ENCODE measurements at places on chromosomes 16 and 17. TPM values are rescaled to one million over a fixed set of nuclear protein-coding genes. Genes with fewer than 3 reads are reported as not detected.

TLCD1 gene
- polyA plus RNA-seq, result 12.0 TPM

- no peaks in the 10 kb centered on the region for H3K27me3 ChIP-seq
- no peak overlapping the region for H3K27ac ChIP-seq
- peaks cover 8% of the 10 kb centered on the region for H3K4me1 ChIP-seq
- no peak for DNase-seq
Measured at GRCh38 chr16:31388535-31388934, 4.6 kb upstream of the ITGAD start.

DNA sequence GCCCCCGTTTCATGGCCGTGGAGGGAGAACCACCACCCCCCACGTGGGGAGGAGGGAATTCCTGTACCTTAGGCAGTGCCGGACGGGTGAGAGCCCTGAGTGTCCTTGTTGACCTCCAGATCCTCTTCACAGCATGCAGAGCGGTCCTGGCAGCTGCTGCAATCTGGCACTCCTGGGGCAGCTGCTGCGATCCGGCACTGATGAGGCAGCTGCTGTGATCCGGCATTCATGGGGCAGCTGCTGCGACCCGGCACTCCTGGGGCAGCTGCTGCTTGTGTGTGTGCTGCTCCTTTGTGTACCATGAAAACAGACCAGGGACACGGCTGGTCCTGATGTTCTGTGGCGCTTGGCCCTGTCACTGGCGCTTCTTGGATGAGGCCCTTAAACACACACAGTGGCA lies 12.8 kb downstream of the ZNF778 start:
- no peak overlapping the region for H3K4me3 ChIP-seq
- peaks cover 36% of the 10 kb centered on the region for H3K36me3 ChIP-seq
- no peaks in the 10 kb centered on the region for H3K27me3 ChIP-seq
- H3K4me1 ChIP-seq, result no peaks in the 10 kb centered on the region
- H3K27ac ChIP-seq, result no peak overlapping the region

DNA sequence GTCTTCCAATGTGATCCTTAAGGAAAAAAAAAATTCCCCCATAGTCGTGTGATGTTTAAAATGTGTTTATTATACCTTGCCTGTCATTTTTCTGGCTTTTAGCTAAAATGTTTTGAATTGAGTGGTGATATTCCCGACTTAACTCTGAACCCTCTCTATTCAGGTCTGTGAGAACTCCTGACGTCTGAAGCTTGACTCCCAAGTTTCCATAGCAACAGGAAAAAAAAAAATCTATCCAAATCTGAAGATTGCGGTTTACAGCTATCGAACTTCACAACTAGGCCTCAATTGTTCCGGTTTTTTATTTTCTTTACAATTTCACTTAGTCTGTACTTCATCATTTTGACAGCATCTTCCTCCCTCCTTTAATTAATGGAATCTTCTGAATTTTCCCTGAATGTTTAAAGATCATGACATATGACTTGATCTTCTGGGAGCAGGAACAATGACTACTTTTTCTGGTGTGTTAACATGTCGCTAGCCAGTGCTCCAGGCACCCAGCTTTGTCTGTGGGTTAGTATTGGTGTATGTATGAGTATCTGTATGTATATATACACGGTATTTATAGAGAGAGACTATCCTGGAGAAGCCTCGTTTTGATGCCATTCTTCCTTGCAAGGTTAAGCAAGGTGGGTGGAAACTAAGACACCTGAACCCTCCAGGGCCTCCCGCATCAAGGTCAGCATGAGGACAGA lies 12.8 kb upstream of the HSBP1 start:
- no peak overlapping the region for H3K4me3 ChIP-seq
- no peak for DNase-seq
- H3K27ac ChIP-seq, result no peak overlapping the region
- H3K4me1 ChIP-seq, result peaks cover 3% of the 10 kb centered on the region

NIP7 gene
- polyA plus RNA-seq, result 26.9 TPM

DNA sequence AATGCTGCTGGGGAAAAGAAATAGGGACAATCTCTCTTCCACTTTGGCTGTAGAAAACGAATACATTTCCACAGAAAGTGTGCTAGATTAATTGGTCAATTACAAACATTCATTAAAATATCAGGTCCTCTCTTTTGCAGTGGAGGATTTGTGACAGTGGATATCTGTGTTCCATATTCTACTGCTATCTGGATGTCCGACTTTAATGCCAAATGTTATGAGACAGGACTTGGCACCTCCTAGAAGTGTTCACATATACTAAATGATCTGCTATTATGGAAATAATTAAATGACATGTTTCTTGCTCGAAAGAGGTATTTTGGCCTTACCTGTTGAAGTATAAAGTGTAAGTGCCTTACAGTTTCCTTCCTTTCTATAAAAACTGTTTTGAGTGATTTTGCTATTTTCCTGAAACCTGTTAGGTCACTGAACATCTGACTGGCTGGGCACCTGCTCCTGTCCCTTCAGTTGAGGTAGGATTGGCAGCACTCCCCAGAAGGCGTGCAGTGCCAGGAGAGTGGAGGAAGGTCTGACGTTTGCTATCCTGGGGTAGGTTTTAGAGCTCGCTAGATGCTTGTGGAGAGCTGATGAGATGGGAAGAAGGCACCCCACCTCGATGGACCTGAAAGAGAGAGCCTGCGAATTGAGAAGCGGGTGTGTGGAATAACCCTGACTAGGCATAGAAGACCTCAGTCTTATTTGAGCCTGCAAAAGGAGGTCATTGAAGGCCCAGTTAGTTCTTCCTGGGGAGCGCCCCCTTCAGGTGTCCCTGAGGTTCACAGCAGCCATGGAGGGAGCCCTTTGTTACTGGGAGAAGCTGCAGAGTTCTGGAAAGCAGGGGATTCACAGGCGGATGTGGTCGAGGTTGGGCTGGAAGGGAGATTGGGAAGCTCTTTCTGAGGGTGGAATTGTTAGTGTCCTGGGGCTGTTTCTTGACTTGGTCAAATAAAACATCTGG lies 159.4 kb upstream of the ZNF267 start:
- H3K4me1 ChIP-seq, result peaks cover 9% of the 10 kb centered on the region
- no peaks in the 10 kb centered on the region for H3K36me3 ChIP-seq
- no peak for DNase-seq
- H3K27ac ChIP-seq, result peak overlapping the region; percentile 88
- no peaks in the 10 kb centered on the region for H3K27me3 ChIP-seq

DNA sequence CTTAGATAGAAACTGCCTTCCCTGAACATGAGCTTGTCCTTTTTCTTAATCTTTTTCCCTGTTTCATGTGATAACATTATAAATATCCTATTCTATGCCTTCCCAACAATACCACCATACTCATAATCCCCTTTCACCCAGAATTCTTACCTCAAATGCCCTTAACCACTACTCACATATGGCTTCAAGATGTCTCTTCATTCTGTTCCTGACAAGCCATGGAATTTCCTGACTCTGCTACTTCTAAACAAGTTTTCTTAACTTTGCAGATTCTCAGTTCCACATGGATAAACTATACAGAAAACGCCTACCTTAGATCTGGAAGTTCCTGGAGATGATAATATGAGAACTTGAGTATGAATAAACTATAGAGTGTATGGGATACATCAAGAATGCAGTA lies 1217.8 kb downstream of the CDH8 start:
- no peaks in the 10 kb centered on the region for H3K4me1 ChIP-seq
- DNase-seq, result no peak
- no peak overlapping the region for H3K4me3 ChIP-seq
- H3K36me3 ChIP-seq, result no peaks in the 10 kb centered on the region

- no peak overlapping the region for H3K4me3 ChIP-seq
- no peaks in the 10 kb centered on the region for H3K27me3 ChIP-seq
- peaks cover 16% of the 10 kb centered on the region for H3K4me1 ChIP-seq
- no peak overlapping the region for H3K27ac ChIP-seq
- DNase-seq, result no peak
- H3K36me3 ChIP-seq, result no peaks in the 10 kb centered on the region
Measured at GRCh38 chr17:29661213-29661612, 38.5 kb upstream of the CORO6 start.

GRCh38 chr17:78990349-78991016 lies 10.8 kb upstream of the LGALS3BP start:
- H3K4me3 ChIP-seq, result no peak overlapping the region
- H3K36me3 ChIP-seq, result peaks cover 31% of the 10 kb centered on the region
- no peak overlapping the region for H3K27ac ChIP-seq
- H3K27me3 ChIP-seq, result no peaks in the 10 kb centered on the region
- DNase-seq, result no peak

LRRC3C gene
- not detected for polyA plus RNA-seq

DNA sequence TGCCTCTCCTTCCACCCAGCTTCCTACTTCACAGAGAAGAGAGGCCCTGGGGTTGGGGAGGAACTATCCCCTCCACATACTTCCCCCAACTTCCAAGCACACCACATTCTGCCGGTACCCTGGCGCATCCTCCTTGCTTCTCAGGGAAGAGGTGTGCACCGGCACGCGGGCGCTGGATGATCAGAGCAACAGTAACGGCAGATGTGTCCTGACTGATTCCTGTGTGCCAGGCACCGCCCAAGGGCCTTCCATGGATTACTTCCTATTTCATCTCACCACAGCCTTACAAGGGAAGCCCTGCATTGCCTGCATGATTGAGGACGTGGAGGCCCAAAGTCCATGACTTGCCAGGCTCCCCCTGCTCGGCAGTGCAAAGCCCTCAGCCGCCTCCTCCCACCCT lies 21.1 kb upstream of the MLKL start:
- H3K27me3 ChIP-seq, result no peaks in the 10 kb centered on the region
- no peaks in the 10 kb centered on the region for H3K4me1 ChIP-seq
- no peak overlapping the region for H3K27ac ChIP-seq
- no peak for DNase-seq
- no peaks in the 10 kb centered on the region for H3K36me3 ChIP-seq

- no peaks in the 10 kb centered on the region for H3K36me3 ChIP-seq
- H3K27ac ChIP-seq, result no peak overlapping the region
- H3K4me1 ChIP-seq, result no peaks in the 10 kb centered on the region
- no peak for DNase-seq
Measured at GRCh38 chr17:22703786-22704441, 1011.6 kb downstream of the KCNJ18 start.

GRCh38 chr16:7839568-7839967 lies 506.9 kb downstream of the RBFOX1 start:
- no peak for DNase-seq
- no peaks in the 10 kb centered on the region for H3K36me3 ChIP-seq
- no peaks in the 10 kb centered on the region for H3K27me3 ChIP-seq
- H3K4me1 ChIP-seq, result no peaks in the 10 kb centered on the region
- no peak overlapping the region for H3K4me3 ChIP-seq
- H3K27ac ChIP-seq, result no peak overlapping the region

GRCh38 chr16:64017796-64018195 lies 1104.1 kb downstream of the CDH11 start:
- H3K4me1 ChIP-seq, result no peaks in the 10 kb centered on the region
- no peak overlapping the region for H3K27ac ChIP-seq
- no peak for DNase-seq
- H3K27me3 ChIP-seq, result no peaks in the 10 kb centered on the region

GRCh38 chr17:81719410-81720266 lies 7.6 kb downstream of the SLC25A10 start:
- DNase-seq, result no peak
- H3K27ac ChIP-seq, result no peak overlapping the region
- H3K36me3 ChIP-seq, result no peaks in the 10 kb centered on the region
- peaks cover 27% of the 10 kb centered on the region for H3K4me1 ChIP-seq

PTGES3L gene
- polyA plus RNA-seq, result 0.37 TPM

GRCh38 chr17:74814453-74814852 lies 38.3 kb upstream of the NAT9 start:
- no peak overlapping the region for H3K4me3 ChIP-seq
- H3K27ac ChIP-seq, result no peak overlapping the region
- no peaks in the 10 kb centered on the region for H3K4me1 ChIP-seq
- H3K27me3 ChIP-seq, result no peaks in the 10 kb centered on the region
- peaks cover 16% of the 10 kb centered on the region for H3K36me3 ChIP-seq

DNA sequence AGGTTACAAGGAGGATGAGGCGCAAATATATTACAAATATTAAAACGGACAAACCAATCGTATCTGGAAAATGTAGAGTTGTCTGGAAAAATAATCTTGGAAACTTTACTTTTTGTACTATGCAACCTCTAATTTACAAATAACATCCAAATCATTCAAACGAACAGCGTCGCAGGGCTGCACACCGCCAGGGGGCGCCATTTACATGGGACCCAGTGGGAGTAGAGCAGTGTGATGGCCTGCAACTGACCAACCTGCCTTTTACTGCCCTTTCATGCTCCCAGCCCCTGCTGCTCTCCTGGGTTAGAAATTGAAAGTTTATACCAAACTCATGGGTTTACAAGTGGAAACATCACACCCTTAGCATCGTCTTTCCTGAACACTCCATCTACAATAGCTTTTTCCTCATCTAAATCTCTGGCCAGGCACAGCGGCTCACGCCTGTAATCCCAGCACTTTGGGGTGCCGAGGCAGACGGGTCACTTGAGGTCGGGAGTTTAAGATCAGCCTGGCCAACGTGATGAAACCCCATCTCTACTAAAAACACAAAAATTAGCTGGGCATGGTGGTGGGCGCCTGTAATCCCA lies 10.0 kb downstream of the PITPNC1 start:
- H3K27me3 ChIP-seq, result no peaks in the 10 kb centered on the region
- peaks cover 14% of the 10 kb centered on the region for H3K4me1 ChIP-seq
- no peak for DNase-seq
- H3K27ac ChIP-seq, result no peak overlapping the region
- no peak overlapping the region for H3K4me3 ChIP-seq

RAMP2 gene
- polyA plus RNA-seq, result 0.19 TPM

FGF11 gene
- 30.4 TPM for polyA plus RNA-seq

DNA sequence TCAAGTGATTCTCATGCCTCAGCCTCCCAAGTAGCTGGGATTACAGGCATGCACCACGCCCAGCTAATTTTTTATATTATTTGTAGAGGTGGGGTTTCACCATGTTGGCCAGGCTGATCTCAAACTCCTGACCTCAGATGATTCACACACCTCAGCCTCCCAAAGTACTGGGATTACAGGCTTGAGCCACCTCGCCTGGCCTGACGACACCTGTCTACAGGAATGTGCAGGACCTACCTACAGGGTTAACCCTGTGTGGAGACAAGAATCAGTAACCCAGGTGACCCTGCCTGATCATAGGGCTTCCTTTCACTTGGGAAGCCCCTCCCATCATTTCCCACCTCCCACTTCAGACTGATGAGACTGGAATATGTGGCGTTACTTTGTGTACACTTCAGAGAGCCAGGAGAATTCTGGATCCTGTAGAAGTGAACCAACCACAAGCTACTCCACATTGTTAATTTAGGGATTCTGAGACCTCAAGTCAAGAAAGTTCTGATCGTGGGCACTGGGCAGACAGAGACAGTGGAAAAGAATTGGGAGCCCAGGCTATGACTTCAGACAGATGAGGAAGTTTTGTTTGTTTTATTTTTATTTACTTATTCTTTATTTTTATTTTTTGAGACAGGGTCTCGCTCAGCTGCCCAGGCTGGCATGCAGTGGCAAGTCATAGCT lies 5.7 kb upstream of the MILR1 start:
- H3K27ac ChIP-seq, result no peak overlapping the region
- no peaks in the 10 kb centered on the region for H3K27me3 ChIP-seq
- no peaks in the 10 kb centered on the region for H3K4me1 ChIP-seq
- no peak overlapping the region for H3K4me3 ChIP-seq
- H3K36me3 ChIP-seq, result no peaks in the 10 kb centered on the region

DNA sequence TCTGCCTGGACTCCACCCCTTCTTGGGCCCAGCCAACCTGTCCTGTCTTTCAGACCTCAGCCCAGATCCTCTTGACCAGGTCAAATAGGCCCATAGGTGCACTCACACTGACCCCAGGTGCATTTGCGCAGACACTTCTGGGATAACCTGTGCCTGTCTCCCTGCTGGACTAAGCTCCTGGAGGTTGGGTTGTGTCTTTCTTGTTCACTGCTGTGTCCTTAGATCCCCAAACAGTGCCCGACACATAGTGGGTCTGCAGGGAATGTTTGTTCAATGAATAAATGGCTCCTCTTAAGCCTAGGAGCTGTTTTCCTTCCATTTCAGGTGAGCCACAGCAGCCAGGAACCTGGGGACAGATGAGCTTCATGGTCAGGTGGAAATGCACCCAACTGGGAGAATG lies 48.9 kb downstream of the NLRP1 start:
- no peak overlapping the region for H3K27ac ChIP-seq
- no peak for DNase-seq
- H3K4me1 ChIP-seq, result no peaks in the 10 kb centered on the region
- peaks cover 53% of the 10 kb centered on the region for H3K36me3 ChIP-seq
- H3K4me3 ChIP-seq, result no peak overlapping the region

Data from keratinocyte (primary cell).